Activated CD8-positive, alpha-beta memory T cell treated with anti-CD3 and anti-CD28 coated beads, Interleukin-2, amount 50 U/mL, for 48 hours (primary cell): ENCODE measurements at places on chromosomes 4 and X.

- DNase-seq, result no peak
Measured at GRCh38 chr4:106530821-106531220, 162.2 kb upstream of the GIMD1 start.

GRCh38 chr4:7598939-7599790 is 164.4 kb upstream of the PSAPL1 start:
- no peak for DNase-seq

- no peak for DNase-seq
Measured at GRCh38 chrX:101362757-101363156, 14.2 kb upstream of the TIMM8A start.

DNA sequence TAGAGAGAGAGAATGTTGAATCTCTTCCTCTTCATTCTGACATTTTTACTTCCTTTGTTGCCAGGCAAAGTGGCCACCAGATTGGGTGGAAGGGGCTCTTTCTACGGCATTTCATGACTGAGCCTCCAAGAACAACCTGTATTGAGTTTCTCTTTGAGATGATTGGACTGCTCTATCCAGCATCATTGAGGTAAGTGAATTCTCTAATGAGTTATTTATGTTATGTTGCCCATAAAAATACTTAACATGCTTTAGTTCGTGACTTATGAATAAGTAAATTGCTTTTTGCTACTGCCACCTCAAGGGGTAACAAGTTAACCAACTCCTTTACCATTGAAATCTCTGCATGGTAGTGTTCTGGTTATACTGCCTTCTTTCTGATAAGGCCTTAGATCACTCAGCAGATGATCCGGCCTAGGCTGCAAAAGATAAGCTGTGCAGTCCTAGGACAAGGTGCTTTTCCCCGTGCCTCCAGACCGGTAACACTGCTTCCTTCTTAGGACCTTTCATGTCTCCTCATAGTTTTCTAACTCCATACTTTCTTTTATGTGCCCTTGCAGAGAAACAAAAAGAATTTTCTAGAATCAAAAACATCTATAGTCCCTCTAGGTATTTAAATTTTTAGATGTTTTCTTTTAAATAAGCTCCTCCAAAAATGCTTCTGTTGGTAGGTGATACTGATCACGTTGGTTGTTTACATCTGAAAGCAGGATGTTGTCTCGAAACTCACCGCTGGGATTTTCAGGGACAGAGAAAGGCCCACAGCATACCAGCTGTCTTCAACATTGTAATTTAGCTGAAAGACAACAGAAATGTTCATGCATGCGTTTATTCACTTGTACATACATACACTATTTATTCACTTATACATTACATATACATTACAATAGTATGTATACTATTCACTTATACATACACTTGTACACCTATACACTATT is 157.1 kb upstream of the RBPJ start:
- no peak for DNase-seq

GRCh38 chrX:138082896-138083295 is 517.0 kb downstream of the ZIC3 start:
- DNase-seq, result no peak

- no peak for DNase-seq
Measured at GRCh38 chrX:38991656-38992440, 190.6 kb downstream of the MID1IP1 start.

GRCh38 chrX:119682019-119682989 is 10.7 kb downstream of the SEPTIN6 start:
- DNase-seq, result no peak

DNA sequence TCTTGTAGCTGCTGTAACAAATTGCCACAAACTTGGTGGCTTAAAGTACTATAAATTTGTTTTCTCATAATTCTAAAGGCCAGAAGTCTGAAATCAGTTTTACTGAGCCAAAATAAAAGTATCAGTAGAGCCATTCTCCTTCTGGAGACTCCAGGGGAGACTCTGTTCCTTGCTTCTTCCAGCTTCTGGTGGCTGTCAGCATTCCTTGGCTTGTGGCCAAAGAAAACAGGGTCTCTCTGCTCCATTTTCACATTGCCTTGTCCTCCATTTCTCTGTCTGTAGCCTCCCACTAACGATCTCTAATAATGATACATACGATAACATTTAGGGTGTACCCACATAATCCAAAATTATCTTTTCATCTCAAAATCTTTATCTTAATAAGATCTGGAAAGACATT is 200.4 kb downstream of the MAB21L2 start:
- no peak for DNase-seq

DNA sequence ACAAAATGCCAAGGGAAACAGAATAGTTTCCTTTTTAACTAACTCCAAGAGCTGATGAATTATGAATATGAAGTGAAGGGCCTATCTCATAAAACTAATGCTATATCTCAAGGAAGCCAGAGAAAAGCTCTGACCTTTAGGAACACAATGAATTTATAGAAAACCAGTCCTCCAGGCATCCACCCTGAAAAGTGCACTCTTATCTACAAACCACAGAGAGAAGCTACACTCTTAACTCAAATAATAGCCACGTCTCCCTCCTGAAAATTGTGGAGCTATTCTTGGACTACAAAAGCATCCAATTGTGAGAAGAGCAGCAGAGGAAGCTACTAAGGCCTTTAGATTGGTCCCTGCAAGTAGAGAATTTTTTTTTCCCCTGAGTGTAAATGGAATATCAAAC is 253.9 kb downstream of the IL15 start:
- DNase-seq, result no peak

DNA sequence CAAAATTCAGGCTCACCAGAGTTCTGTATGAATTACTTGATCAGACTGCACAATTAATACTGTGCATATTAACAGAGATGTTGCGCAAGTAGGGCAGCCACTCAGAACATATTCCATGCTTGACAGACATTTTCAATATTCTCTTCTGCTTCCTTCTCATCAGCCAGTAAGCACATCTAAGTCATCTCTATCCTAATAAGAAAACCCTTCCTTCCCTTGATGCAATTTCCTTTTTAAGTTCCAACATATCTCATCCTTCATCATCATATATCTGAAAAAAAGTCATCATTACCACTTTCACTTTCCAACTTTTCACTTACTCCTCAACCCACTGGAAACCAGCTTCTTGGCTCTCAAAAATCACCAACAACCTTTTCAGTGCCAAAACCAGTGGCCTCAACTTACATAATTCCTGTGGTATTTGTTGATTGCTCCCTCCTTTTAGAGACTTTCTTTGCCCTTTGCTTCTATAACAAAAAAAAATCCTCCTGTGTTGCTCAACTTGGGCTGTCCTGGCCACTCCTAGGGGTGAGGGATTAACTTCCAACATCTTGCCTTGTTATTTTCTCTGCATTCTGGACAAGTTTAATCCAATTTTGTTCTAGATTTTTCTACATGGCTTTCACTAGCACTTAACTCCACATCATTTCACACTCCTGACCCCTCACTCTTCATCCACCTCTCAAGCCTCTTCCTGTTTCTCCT is 14.1 kb downstream of the MBNL3 start:
- no peak for DNase-seq

GRCh38 chrX:3290561-3290960 is 55.9 kb downstream of the MXRA5 start:
- no peak for DNase-seq

DNA sequence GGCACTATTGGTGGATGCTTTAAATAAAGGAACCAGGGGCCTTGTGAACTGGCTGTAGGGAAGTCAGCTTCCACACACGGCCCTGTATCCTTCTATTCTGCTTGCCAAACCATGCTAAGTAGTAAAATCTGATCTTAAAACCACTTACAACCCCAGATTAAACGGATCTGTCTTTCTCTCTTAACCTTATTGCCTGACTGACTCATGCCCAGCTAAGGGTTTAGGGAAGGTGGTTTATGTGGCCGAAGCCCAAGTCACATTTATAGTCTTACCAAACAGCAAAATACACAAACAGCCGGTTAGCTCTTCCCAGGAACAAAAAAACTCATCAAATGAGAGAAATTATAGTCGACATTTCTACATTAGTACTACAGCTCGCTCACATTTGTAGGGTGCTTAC is 988.4 kb upstream of the TENM3 start:
- DNase-seq, result no peak
